Activated CD8-positive, alpha-beta T cell treated with anti-CD3 and anti-CD28 coated beads, Interleukin-2, amount 10 ng/mL, durations not matched to agents 7 days and 5 days (primary cell): ENCODE measurements at places on chromosomes 12 and 14. TPM values are rescaled to one million over a fixed set of nuclear protein-coding genes. Genes with fewer than 3 reads are reported as not detected.

PTPRO gene
- 2.6 TPM for total RNA-seq

RD3L gene
- total RNA-seq = not detected

STAB2 gene
- total RNA-seq = not detected

- peak; percentile 42 for DNase-seq
These were observed 18.0 kb downstream of the TNFAIP2 start for GRCh38 chr14:103141117-103141796.

DNA sequence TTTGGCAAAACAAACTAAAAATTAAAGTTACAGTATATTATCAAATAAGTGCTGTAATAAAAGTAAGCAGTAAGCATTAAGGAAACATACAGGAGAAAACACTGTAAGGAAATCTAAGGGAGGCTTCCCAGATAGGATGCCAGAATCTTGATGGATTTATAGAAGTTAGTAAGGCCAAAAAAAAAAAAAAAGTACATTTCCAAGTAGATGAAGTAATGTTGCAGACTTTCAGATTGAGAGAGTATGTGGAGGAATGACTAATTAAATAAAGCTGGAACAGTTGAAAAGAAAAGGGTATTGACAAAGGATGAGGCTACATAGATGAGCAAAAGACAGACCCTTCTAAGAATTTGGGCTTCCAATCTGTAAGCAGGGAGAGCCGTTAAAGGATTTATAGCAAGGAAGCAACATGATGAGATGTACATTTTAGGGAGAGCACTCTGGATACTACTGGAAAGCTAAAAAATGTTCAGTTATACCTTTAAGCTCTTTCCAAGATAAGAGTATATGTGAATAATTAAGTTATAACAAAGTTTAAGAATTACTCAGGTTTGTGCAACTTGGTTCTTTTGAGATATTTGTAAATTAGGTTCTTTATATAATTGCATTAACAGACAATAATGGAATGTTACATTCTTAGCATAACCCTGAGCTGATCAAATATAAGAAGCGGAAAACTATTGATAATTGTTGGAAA lies 87.5 kb upstream of the MON2 start:
- no peak for DNase-seq

KRT3 gene
- total RNA-seq = not detected

- no peak for DNase-seq
These were observed 21.7 kb upstream of the DUSP6 start for GRCh38 chr12:89373763-89374572.

DNA sequence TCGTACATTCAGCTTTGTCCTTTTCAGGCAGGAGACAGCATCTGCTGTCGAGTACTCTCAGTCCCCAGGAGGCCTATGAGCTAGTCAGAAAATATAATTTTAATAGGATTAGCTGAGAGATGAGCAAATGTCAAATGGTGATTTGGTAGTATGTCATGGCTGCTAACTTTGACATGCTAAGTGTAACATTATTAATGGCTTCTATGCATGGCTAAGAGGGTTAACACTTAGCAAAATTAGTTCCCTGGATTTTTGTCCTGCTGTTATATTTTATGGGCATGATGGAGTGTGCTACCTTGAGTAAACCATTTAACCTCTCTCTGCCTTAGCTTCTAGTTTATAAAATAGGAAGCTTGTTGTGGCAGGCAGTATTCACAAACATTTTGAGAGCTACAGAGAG lies 2.9 kb upstream of the PCNX1 start:
- DNase-seq = no peak

- no peak for DNase-seq
These were observed 169.3 kb upstream of the AMIGO2 start for GRCh38 chr12:47249082-47249481.

- DNase-seq = no peak
These were observed 28.5 kb upstream of the MYBPC1 start for GRCh38 chr12:101566318-101566717.

EFS gene
- total RNA-seq = not detected

KRT2 gene
- not detected for total RNA-seq

DNA sequence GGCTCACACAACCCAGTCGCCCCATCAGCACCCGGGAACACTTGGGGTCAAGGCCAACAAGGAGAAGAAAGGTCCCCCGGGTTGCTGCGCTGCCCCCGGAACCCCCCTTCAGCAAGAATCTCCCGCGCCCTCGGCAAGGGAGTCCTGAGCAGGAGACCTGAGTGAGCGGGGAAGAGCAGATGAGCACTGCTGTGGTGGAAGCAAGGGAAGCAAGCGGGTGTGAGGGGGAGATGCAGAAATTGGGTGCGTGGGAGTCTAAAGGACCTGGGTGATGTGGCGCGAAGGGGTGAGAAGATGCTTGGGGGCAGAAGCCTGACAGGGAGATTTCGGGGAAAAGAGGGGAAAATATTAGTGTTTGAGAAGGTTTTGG lies 105.5 kb upstream of the PRB2 start:
- no peak for DNase-seq

CFAP54 gene
- total RNA-seq = 0.18 TPM

TMEM179 gene
- not detected for total RNA-seq
